ENCODE measurements at places on chromosomes 11 and 22.

- DNase-seq, result no peak
Measured at GRCh38 chr22:33337524-33337923, 279.3 kb upstream of the SYN3 start.

- no peak for DNase-seq
Measured at GRCh38 chr11:2554338-2555207, 109.8 kb downstream of the KCNQ1 start.

GRCh38 chr11:61413496-61413895 is 16.3 kb downstream of the CPSF7 start:
- no peak for DNase-seq

DNA sequence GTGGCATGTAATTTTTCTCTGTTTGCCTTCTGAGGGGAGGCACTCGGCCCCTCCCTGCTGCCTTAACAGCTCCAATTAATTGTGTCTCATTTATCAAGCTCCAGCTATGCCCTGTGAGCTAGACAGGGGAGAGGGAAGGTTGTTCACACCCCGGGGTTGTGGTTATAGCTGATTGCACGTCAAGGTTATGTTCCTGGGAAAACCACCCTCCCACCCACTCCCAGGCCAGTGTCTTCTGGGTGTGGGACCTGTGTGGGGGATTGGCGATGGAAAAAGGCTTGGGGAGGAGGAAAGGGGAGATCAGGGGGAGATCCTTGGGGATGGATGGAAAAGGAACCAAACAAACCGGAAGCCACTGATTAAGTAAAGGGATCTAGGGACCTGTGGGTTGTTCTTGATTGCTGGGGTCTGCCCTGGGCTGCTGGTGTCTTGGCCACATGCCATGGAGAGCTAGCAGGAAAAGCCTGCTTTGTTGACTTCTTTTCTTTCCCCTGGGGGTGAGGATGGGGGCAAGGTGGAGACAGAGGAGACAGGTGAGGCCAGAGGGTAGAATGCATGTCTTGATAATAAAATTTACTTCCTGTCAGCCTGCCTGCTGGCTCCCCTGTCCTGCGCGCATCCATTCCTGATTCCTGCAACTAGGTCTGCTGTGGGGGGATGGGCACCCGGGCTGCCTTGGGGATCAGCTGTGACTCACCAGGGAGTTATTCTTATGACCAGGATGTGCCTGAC is 13.5 kb upstream of the SORL1-AS1 start:
- DNase-seq, result peak; percentile 88

DNA sequence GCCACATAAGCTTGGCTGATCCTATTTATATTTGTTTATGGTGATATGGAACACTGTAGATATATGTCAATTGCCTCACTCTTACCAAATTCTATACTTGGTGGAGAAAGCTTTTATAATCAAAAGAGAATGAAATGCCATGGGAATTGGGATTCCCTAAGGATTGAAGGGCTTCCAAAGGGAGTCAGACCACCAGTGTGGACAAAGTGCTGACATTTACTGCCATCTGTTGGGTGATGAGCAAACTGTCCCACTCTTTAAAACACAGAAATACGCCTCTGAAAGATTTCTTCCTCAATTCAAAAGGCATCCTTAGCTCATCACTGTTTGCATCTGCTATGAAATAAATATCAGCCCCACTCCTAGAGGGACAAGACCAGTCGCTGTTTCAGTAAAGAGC is 7.1 kb downstream of the SLC1A2 start:
- no peak for DNase-seq

DNA sequence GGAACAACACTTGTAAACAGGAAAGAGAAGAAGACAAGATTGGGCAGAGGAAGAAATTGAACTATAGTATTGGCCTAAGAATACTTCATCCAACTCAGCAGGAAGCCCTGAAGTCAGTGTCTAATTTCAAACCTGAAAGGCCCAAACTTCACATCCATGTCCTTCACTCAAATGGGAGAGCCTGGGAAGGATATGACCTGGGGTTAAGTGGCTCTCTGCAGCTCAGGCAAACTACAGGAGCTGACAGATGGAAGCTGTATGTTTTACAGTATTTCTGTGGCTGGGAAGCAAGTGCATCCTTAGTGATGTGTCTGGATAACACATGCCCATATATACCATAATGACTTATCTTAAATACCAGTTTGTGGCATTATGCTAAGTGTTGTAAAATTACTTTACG is 196.2 kb downstream of the SOX6 start:
- DNase-seq, result no peak

DNA sequence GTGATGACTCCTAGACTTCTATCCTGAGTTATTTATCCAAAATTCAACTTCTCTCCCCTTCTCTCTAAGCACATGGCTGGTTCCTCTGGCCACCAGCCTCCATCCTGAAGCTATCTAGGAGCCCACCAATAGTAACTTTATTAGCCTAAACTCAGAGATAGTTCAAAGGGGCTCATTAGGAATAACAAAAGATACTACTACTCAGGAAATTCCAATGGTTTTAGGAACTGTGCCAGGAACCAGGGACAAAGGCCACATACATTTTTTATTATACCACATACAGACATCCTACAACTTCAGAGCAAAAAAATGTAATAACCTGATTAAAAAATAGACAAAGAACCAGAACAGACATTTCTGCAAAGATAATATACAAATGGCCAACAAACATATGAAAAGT is 27.9 kb downstream of the SLC25A17 start:
- no peak for DNase-seq

DNA sequence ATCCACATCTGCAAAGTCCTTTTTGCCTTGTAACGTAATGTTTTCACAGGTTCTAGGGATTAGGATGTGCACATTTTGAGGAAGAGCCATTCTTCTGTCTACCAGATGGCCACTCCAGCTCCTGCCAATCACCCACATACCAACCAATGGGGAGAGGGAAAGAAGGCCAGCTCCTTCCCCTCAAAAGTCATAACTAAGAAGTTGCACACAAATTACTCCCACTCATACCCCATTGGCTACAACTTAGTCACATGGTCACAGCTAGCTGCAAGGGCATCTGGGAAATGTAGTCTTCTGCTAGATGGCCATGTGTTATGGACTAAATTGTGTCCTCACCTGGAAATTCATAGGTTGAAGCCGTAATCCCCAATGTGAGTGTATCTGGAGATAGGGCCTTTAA is 15.4 kb upstream of the MYOD1 start:
- no peak for DNase-seq

DNA sequence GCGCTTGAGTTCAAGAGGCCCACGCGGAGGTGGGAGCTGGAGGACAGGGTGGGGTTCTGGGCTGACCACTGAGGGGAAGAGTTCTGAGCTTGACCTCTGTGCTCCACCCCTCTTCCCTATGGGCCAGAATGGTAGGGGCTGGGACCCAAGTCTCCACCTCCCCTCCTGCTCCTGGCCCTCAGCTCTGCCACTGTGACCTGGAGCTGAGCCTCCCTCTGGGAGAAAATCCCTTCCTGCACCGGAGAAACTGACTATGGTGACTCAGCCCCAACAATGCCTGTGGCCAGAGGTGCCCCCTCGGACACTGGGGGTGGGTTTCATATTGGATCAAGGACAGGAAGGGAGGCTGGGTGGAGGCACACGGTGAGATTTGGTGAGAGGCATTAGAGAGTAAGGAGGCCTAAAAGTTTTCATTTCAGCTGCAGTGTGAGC is 23.0 kb downstream of the RELT start:
- DNase-seq, result no peak

GRCh38 chr11:116851626-116852025 is 14.2 kb upstream of the APOA1 start:
- no peak for DNase-seq

- DNase-seq, result peak; percentile 23
Measured at GRCh38 chr22:25368271-25368670, 148.8 kb downstream of the CRYBB2 start.

DNA sequence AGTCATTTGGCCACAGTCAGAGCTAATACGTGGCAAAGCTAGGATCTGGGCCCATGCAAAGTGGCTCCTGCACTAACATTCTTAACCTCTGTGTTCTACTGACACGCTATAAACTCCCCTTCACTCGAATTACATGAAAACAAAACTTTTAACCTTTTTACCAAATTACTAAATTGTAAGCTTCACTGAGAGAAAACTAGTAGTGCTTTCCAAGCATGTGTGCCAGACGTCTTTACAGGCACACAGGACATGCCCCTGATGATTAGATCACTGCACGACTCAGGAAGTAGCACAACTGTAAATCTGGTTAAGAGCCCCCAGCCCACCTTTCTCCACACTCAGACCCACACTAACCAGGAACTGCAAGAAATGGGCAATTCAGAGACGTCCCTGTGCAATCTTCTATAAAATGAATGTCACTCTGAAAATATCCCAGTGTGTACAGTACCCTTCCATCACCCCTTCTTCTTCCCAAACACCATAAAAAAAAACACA is 16.1 kb downstream of the PHF21A start:
- no peak for DNase-seq

- DNase-seq, result no peak
Measured at GRCh38 chr11:131079036-131079435, 162.8 kb upstream of the SNX19 start.

DNA sequence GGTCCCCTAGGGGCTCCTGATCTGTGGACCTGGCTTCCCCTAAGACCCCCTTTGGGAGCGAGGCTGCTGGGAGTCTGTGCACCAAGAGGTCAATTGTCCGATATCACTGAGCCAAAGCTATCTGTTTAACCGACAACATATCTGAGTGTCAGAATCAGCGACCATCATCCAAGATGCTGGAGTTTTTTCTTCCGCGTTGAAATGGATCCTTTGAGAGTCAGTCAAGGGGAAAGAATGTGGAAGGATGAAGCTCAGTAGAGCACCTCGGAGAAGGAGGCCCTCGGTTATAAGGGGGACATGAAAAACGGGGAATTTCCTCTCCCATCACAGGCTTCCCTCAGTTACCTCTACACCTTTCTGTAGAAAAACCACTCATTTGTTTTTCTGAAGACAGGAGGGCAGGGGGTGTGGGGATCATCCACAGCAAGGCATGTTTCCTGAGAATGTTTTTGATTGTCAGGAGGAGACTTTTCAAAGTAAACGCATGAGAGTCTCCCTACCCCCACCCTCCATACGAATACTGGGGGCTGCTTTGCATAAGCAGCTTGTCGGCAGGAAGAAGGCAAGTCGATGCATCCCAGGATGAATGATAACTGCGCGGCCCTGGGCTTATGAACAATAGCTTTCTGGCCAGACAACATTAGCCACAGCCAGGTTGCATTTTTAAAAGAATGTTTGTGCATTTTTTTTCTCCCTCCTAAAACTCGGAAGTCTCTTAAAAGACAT is 37.7 kb upstream of the CCND1 start:
- DNase-seq, result no peak

GRCh38 chr11:119051440-119052162 is 5.4 kb downstream of the HYOU1 start:
- DNase-seq, result no peak

DNA sequence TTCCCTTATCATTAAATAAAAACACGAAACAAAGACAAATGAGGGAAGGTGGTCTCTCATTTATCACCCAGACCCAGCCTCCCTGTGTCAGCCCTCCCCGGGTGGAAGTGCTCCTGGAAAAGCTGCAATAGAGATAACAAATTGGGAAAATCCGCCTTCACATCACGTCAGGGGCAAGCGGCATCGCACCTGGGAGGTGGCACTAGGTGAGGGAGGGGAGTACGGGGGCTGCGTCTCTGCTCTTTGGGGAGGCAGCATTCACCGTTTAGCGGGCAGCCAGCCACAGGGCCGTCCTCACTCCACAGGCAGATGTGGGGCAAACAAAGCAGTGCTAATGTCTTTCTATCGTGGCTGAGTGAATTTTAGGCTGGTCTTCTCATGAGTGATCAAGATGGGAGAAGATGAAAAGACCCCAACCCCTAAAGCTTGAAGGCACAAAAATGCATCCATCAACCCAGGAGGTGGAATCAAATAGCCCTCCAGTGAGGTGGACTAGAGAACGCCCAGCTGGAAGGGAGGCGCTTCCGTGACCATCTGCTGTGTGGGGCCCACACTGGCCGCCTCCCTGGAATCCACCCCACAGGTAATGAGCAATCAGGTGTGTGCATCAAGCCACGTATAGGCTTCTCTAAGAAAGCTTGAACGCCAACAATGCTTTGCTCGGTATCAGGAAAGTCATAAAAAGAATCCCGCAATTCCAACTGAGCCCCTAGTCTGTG is 629.5 kb downstream of the BRD1 start:
- DNase-seq, result no peak

GRCh38 chr11:63869683-63870082 is 30.8 kb downstream of the MARK2 start:
- DNase-seq, result no peak

DNA sequence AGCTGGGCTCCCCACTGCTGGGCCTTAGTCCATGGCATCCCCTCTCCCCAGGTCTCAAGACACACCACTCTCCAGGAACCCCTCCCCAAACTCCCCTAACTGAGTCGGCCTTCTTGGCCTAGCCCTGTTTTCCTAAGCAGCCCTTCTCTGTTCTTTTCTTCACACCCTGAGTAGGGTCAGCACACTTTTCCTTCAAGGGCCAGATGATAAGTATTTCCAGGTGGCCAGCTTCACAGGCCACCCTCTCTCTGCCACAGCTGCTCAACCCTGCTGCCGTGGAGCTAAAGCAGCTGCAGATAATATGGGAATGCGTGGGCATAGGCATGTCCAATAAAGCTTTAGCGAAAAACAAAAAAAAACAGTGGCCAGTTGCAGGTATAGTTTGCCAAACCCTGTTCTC is 24.1 kb downstream of the DGCR2 start:
- DNase-seq, result no peak

GRCh38 chr11:61390161-61390560 is 2.2 kb upstream of the TMEM216 start:
- DNase-seq, result no peak

- DNase-seq, result no peak
Measured at GRCh38 chr22:45987136-45987861, 10.3 kb upstream of the WNT7B start.

GRCh38 chr11:30481330-30481729 is 104.8 kb downstream of the MPPED2 start:
- no peak for DNase-seq

GRCh38 chr11:94972700-94973098 is 657 bp downstream of the CWC15 start:
- no peak for DNase-seq

DNA sequence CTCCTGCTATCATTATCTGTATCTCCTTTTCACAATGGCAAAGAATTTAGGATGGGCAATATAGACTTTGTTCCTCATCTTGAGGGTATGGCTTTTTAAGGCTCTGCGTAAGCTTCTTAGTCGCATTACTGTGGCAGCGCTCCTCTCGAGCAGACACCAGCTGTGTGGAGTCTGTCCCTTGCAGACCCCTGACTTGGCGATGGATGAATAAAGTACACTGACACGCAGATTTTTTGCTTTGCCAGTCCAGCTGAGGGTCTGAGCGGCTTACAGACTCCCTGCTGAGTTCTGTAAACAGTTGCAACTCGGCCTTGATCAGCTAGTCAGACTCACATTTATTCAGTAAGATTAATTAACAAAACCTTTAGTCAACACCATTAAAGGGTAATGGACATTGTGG is 390.0 kb upstream of the CNTN5 start:
- DNase-seq, result no peak

DNA sequence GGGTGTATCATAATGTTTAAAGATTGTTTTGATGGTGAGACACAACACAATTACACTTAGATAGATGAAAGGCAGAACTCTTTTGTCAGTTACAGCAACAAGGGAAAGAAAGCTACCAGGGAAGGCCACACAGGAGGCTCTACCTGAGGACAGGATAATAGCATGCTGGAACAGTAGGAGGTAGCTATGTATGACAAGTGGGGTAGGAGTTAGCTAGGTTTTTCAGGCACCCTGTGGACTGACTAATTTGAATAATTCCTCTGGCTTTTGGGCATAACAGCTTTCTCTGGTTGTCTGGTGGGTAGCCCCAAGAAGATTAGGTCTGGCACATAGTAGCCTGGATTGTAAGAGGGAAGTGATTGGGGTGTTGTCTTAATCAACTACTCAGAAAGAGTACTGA is 475.4 kb upstream of the CHORDC1 start:
- no peak for DNase-seq

GRCh38 chr22:38567531-38568285 is 2.3 kb downstream of the DMC1 start:
- DNase-seq, result peak; percentile 13

All from fibroblast of skin of left biceps (primary cell).